D341Med (cell line): ENCODE measurements at places on chromosomes 12 and 14.

GRCh38 chr12:70994217-70994788 is 73.8 kb upstream of the PTPRR start:
- DNase-seq = no peak

- no peak for DNase-seq
Observed at GRCh38 chr14:55047301-55048053, 4.0 kb upstream of the MAPK1IP1L start.

DNA sequence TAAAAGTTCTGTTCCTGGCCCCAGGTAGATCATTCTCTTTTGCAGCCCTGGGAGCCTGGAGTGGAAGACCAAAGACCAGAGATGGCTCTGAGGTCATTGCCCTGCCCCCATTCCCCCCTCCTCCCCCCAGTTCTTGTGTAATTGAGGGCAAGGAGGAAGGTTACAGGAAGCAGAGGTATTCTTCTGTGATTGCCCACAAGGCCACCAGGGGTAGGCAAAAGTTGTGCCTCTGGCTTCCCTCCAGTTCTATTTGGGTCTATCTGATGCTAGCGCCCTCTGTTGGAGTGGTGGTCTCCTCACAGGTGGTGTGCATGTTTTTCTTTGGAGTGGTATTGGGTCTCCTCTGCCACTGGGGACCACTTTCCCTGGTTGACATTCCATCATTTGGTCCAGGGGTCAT is 41.2 kb upstream of the CRY1 start:
- peak; percentile 40 for DNase-seq

GRCh38 chr12:105575235-105575634 is 244.7 kb downstream of the C12orf75 start:
- DNase-seq = no peak

DNA sequence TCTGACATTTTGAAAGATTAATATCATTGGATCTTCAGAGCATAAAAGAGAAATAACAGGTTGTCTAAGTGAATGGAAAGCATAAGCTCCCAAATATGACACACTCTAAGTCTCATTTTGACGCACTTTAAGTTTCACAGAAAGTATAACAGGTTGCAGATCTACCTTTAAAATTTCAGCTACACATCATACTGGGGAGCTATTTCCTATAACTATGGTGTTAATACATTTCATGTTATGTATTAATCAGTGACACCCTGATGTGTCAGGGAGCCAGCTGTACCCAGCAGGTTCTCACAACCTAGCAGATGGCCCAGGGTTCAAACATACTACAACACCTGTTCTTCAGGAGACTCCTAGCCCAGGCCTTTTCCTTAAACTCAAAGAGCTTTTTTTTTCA is 31.1 kb upstream of the TMX1 start:
- DNase-seq = no peak

DNA sequence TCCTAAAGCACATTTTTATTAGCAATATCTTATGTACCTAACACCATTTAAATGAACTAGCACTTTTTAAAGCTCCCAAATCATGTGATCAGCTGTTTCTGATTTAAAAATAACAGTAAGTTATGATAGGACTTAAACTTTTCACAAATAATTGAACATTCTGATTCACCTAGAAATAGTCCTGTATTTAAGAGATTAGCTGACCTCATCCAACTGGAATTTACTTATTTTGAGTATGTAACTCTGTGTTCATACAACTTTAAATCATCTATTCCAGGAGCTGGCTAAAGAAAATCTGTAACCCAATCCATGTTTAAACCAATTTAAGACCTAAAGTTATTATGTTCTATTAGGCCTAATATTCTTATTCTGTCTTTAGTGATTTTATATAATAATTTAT is 184.3 kb downstream of the CCDC91 start:
- no peak for DNase-seq

GRCh38 chr12:27052176-27052575 is 29.8 kb downstream of the MED21 start:
- no peak for DNase-seq

GRCh38 chr14:90201344-90201743 is 55.0 kb upstream of the PSMC1 start:
- no peak for DNase-seq

- no peak for DNase-seq
Observed at GRCh38 chr12:103561174-103561573, 25.9 kb upstream of the STAB2 start.

GRCh38 chr12:108734200-108734906 is 3.0 kb upstream of the CORO1C start:
- DNase-seq = no peak

- no peak for DNase-seq
Observed at GRCh38 chr12:85059594-85059993, 23.4 kb downstream of the LRRIQ1 start.

GRCh38 chr14:93857500-93858283 is 69.4 kb upstream of the PRIMA1 start:
- DNase-seq = peak; percentile 75

- DNase-seq = no peak
Observed at GRCh38 chr14:31489691-31490090, 1.9 kb upstream of the GPR33 start.

DNA sequence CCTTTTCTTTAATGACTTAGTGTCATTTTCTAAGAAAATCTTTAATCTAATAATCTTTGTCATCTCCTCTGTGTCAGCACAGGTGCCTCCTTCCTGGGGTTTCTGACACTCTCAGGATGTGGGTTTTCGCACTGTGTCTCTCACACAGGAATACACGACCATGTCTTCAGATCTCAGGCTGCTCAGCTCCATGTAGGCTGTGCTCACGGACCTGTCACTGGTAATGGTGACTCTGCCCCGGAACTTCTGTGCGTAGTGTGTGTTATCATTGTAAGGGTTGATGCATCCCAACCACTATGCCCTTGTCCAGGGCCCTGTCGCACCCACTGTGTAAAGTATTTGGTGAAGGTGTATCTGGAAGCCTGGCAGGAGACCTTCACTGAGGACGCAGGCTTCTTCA is 647.8 kb downstream of the TMEM121 start:
- no peak for DNase-seq

DNA sequence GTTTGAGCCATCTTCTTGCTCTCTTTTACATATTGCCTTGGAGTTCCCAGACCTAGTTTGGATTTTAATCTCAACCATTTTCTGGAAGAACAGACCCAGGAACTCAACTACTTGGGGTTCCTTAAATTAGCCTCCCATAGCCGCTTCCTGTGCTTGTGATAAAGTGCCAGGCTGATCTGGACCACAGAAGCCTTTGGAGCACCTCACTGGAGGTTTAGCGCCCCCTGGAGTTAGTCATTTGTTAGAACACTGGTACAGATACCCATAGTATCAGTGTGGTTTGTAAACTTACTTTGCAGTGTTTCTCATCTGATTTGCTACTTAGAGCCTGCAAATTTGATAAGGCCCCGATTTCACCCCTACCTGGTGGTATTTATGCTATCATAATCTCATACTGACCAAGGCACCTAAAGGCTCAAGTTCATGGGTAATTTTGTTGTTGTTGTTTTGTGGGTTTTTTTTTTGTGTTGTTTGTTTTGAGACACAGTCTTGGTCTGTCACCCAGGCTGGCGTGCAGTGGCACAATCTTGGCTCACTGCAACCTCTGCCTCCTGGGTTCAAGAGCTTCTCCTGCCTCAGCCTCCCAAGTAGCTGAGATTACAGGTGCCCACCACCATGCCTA is 3.7 kb downstream of the UNC119B start:
- DNase-seq = peak; percentile 75

DNA sequence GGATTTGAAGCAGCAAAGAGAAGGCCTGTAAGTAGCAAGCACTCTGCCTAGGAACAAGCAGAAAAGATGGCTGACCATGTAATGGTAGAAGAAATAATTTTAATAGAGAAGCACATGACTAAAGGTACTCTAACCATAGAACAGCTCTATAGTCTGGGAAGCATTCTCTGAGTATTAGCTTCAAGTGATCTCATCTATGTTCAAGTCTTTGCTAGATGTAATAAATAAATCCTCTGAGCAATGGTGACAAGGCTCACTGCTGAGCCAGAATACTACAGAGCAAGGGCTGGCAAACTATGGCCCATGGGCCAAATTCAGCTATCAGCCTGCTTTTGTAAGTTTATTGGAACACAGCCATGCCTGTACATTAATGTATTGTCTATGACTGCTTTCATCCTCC is 84.8 kb downstream of the PEBP1 start:
- no peak for DNase-seq

GRCh38 chr12:102429211-102430154 is 50.9 kb downstream of the IGF1 start:
- DNase-seq = no peak

DNA sequence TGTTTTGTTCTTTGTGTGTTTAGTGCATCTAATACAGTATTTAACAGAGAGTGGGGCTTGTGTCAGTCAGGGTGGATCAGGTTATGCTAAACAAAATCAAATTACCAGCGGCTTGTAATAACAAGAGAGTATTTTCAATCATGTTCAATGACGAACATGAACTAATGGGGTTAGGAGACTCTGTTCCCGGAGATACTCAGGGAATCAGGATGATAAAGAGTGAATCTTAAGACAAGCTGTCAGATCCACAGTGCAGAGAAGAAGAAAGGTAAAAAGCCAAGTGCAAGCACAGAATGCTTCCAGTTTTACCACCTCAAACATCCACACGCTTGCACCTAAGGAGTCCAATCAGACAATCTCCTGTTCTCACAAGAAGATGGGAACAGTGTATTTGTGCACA is 1331.5 kb upstream of the TMEM132C start:
- no peak for DNase-seq

GRCh38 chr12:31702047-31702446 is 26.8 kb downstream of the AMN1 start:
- peak; percentile 76 for DNase-seq

DNA sequence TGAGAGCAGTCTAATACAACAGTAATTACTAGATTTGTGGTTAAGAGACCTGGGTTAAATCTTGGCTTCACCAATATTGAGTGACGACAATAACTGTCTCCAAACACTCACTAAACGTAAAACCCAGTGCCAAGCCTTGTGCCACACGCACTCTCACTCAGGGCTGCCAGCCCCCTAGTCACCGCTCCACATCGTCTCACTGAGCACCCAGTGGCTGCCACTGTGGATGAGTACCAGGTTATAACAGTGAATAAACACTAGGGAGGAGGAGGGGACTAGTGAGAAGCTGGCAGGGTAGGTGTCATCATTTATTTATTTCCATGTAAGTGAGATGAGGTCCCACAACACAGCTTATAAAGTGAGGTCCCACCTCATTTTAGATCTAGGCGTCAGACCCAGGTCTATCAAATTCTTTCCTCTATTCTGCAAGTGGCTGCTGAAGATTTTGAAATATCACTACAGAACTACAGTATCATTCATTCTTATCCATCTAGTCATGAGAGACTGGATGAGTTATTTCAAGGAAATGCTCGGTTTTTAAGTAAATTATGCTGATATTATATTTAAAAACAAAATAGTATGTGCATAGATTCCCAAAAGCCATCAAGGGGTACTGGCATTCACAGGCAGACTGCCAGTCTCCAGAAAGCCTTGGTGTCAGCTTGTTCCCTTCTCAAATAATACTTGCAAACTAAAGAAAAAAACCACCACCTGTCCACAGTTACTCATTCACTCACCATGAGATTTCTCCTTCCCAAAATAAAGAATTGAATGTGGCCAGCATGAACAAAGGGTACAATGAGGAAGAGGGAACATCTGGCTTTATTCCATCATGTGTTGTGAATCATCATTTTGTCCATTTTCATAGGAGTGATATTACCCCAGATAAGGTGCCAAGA is 84.0 kb downstream of the PTPN21 start:
- no peak for DNase-seq

DNA sequence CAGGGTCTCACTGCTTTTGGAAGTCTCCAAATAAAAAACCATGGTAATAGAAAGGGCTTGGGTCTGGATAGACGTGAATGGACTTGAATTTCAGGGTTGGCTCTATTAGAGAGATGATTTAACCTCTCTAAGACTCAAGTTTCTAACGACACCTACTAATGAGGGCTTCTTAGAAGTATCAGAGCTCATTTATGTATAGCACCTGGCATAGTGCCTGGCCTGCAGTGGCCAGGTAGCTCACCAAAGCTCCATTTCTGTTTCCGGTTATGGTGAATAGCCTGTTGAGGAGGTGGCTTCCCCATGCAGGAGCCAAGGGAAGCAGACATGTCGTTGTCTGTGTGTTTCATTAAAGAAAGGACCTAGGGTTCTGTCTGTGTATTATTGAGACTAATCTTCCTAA is 108.6 kb downstream of the ETV6 start:
- DNase-seq = no peak

- DNase-seq = no peak
Observed at GRCh38 chr12:76997011-76997780, 68.2 kb downstream of the E2F7 start.

- no peak for DNase-seq
Observed at GRCh38 chr12:27711317-27711682, 668 bp downstream of the MRPS35 start.

GRCh38 chr12:32586390-32586789 is 92.7 kb upstream of the DNM1L start:
- DNase-seq = no peak

DNA sequence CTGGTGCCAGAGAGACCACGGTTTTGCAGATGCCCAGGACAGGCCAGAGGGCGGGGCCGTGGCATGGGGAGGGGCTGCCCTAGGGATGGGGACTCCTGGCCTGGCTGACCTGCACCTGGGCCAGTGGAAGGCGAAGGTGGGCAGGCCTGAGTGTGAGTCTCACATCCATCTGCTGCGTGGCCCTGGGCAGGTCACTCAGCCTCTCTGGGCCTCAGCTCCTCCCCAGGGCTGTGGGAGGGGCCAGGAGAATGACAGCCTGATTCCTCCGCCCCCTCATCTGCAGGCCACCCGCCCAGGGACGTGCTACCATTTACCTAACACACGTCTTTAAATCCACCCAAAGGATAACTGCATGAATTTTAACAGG is 90.9 kb downstream of the GALNT9 start:
- no peak for DNase-seq

GRCh38 chr12:88237954-88238353 is 95.8 kb downstream of the TMTC3 start:
- DNase-seq = no peak

- no peak for DNase-seq
Observed at GRCh38 chr12:52062167-52063081, 7.4 kb upstream of the ATG101 start.

GRCh38 chr12:64923536-64923935 is 99.1 kb downstream of the TBC1D30 start:
- DNase-seq = no peak

DNA sequence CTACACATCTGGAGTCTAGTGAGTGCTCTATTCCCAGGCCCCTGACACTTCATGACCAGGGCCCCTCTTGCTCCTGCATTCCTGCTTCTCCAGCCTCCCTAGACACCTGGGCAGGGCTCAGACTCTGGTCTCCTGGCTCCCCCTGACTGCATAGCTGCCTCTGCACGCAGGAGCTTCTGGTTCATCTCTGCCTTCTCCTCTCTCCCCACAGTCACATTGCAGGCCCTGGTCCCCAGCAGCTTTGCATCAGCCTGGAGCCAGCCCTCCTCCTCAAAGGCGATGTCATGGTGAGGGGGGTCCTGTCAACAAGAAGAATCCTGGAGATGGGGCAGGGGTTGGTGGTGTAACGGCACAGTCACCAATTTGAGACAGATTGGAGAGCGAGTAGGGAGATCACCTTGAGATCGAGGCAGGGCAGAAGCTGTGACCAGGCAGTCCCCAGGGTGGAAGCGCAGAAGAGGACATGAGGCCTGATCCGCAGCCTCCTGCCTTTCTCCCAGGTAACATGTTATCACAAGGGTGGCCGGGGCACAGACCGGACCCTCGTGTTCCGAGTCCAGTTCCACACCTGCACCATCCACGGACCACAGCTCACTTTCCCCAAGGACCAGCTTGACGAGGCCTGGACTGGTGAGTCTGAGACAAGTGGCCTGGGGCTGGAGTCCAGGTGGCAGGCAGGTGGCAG is 8.1 kb downstream of the TNS2 start:
- no peak for DNase-seq
